ENCODE measurements at places on chromosomes 11 and 22.
A peak's percentile ranks its signal among the peaks of the same experiment; 100 is the strongest.

- DNase-seq, result no peak
Measured at GRCh38 chr11:34308913-34309585, 48.8 kb downstream of the ABTB2 start.

- DNase-seq, result no peak
Measured at GRCh38 chr22:46287873-46288751, 8.6 kb upstream of the GTSE1 start.

DNA sequence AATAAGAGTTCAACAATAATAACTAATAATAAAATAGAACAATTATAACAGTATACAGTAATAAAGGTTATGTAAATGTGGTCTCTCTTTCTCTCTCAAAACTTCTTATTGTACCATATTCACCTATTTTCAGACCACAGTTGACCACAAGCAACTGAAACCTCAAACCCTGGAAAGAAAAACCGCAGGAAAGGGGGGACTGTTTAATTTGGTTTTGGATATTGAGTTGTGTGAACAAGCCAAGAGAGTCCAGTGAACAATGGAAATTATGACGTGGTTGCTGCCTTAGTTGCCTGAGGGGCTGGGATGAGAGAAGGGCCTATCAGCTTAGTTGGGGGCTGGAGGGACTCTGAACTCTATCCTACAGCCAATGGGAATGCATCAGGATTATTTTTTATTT, 178.7 kb upstream of the POU2AF2 start:
- DNase-seq, result no peak

DNA sequence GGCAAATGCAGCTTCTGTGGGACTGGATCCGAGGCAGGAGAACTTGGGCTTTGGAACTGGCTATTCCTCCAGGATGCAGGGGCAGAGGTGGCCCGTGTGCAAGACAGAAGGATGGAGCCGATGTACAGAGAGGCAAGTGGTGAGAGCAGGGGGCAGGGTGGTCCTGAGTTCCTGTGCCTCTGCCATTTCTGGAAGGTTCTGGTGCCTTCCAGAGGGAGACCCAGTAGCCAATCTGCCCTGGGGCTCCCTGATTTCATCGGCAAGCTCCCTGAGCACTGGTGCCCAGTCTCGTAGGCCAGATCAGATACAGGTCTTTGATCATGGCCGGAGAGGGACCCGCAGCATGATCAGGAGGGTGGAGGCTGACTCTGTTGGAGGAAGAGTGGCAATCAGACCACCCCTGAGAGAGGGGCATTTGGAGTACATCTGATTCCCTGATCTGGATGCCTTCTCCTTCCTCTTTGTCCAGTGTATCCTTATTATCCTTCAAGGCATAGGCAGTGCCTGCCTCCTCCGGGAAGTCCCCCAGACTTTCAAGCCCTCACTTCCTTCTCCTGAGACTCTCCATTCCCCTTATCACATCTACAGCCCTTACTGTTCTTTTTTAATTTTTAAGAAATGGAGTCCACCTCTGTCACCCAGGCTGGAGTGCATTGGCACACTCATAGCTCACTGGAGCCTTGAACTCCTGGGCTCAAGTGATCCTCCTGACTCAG, 9.7 kb downstream of the MRGPRD start:
- no peak for DNase-seq

- DNase-seq, result no peak
Measured at GRCh38 chr11:116432301-116432700, 340.5 kb downstream of the BUD13 start.

- DNase-seq, result no peak
Measured at GRCh38 chr11:284105-285020, 4.6 kb upstream of the PGGHG start.

DNA sequence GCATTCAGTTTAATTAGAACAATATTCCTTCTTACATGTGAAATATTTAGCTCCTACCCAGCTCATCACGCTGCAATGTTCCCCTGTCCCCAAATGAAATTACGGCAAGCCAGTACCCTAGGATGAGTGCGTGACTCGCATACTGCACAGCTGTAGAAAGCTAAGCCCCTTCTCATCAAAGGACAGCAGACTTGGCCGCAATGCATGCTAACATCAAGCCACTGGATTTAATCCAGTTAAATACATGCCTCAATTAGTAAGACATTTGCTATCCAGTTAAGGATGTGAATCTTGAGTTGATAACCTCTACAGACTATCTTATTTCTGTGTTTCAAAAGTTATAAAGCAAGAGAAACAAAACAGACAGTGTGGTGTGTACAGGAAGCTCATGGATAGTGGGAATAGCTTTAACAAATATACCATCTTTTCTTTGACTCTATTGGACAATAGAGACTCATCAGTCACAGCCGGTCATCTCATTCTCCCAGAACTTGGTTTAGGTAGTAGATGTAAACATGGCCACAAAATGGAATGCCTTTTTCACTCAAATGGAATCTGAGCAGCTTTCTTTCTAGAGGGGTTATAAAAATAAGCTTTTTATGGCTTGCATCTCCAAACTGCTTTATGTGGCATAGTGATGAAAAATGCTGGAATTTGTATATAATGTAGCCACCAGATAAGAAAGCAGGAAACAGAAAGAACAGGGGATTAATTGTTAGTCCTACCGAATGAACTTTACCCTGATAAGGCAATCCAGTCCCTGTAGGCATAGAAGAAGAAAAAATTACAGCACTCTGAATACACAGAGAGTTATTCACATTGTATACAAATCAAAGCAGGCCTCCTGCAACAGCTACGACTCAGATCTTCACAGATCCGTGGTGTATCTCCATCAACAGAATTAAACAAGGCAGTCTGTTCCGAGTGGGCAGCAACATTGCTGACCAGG, 224.1 kb downstream of the CADM1 start:
- DNase-seq, result no peak

DNA sequence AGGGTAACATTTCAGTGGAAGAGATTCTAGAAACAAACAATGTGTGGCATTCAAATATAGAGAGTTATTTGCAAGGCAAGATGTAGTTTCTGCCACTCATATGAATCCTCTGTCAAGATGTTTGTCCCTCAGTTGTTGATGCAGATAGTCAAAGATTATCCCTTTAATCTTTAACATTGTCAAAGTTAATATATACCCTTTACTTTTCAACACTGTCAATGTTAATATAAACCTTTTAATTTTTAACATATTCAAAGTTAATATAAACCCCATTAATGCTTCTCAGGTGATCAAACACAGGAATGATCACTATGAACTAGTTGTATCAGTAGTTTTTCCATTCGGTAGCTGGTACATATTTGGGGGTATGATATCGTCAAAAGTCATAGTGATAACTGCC, 51.9 kb upstream of the PICALM start:
- no peak for DNase-seq

- no peak for DNase-seq
Measured at GRCh38 chr22:35452810-35453743, 53.1 kb downstream of the MCM5 start.

DNA sequence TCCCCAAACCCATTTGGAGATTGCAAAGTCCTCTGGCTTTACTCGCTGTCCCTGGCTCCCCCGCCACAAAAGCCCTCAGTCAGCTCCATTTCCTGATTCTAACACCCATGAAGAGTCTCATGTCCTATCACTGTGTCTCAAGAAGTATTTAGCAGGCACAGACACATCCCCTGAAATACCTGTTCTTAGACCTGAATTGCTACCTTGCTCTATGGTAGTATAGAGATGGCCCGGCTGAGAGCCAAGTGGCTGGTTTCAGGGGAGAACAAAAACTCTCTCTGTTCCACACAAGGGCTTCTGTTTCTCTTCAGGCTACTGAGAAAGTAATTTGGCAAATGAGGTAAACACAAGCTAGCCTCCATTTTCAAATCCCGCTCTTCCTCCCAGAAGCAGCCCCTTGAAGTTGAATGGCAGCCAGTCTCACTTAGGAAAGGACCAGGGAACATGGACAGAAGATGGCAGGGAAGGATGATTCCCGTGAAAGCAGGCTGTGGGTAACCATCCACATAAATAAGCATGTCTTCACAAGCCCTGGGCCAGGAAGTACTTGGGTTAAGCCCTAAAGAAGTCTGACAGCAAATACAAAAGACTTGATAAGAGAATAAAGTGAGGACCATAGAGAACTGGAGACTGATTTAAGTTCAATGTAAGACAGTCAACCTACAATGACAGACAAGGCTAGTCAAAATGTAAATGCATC, 137.8 kb downstream of the C11orf58 start:
- DNase-seq, result no peak

GRCh38 chr11:57274904-57275498, 38.0 kb upstream of the APLNR start:
- no peak for DNase-seq

GRCh38 chr22:18952022-18952421, 15.9 kb upstream of the PRODH start:
- no peak for DNase-seq

DNA sequence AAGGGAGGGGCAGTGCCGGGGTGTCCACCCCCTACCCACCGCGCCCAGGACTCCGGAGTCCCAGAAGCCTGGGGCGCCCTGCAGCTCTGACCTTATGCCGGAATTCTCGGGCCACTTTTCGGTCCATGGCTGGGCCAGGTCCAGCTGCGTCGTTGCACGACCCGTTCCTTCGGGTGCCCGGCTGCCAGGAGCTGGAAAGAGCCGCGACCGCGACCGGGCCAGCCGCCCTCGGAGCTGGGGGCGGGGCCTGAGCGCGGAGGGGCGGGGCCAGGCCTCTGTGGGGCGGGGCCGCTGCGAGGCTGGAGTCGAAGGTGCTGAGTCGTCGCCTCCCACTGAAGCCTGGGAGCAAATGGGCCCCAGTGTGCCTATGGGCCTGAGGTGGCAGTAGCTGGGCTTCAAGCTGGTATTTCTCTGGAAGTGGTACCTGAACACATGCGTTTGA, at the start of gene USH1C:
Gene USH1C (minus strand): TSS at position 236 of the 442 bp plus-strand sequence. CDS start 109 bp downstream, at position 127.
- DNase-seq, result no peak

GRCh38 chr11:112459001-112459400, 198.3 kb upstream of the PLET1 start:
- no peak for DNase-seq

DNA sequence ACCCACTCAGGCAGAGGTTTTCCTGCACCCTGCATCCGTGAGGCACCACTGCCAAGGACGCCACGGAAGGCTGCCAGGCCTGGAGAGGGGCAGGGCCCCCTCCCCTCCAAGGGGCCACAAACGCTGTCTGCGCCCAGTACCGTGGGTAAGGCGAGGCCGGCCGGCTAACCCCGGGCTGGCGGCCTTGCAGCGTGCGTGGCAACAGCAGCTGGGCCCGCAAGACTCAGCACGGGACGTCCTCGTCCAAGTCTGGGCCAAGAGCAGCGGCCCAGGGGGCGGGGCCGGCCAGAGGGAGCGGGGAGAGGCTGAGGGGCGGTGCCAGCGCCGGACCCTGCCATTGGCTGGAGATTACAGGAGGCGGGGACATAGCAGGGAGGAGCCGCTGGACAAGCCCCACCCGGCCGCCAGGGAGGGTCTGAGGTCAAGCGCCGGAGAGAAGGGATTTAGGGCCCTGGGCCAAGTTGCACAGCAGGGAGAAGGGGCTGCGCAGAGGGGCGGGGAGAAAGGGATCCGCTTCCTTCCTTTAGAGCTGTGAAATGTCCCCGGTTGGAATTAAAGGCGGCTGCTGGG, 16.0 kb downstream of the SLC43A1 start:
- DNase-seq, result peak; percentile 64

- no peak for DNase-seq
Measured at GRCh38 chr11:31656051-31656450, 146.5 kb downstream of the ELP4 start.

DNA sequence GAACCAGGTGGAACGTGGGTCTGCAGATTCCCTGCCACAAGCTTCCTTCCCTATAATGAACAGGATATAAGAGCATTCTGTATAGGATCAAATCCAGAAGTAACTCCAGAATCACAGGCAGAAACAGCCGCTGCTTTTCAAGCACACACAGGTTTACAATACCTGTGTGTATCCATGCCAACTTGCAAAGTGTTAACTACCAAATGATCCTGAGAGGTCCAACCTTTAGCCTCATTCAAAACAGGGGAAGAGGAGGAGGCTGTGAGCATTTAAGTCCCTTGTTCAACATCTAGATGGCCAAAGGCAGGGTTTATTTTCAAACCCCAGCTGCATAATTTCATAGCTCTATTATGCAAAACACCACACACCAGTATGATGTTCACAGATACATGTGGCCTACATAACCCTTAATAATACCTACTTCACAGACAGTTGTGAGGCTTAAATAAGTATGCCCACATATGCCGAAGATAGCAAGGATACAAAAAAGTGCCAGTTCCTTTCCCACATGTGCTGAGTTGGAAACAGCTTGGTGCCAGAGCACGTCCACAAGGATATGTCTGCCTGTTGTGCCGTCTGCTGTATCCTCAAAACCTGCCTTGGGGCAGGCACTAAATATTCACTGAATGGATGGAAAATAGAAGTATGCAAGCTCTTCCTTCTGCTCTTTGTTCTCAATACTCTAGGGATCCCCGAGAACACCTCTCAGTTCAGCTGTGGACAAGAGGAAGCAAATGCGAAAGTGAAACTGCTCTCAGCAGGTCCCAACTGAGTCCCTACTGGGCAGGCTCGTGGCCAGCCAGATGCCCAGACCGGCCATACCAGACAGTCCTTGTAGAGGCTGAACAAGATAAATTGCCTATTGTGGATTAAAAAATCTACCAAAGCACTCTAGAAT, 66.8 kb downstream of the LARGE1 start:
- peak; percentile 20 for DNase-seq

GRCh38 chr11:118917481-118918127, 8.1 kb downstream of the BCL9L start:
- no peak for DNase-seq

DNA sequence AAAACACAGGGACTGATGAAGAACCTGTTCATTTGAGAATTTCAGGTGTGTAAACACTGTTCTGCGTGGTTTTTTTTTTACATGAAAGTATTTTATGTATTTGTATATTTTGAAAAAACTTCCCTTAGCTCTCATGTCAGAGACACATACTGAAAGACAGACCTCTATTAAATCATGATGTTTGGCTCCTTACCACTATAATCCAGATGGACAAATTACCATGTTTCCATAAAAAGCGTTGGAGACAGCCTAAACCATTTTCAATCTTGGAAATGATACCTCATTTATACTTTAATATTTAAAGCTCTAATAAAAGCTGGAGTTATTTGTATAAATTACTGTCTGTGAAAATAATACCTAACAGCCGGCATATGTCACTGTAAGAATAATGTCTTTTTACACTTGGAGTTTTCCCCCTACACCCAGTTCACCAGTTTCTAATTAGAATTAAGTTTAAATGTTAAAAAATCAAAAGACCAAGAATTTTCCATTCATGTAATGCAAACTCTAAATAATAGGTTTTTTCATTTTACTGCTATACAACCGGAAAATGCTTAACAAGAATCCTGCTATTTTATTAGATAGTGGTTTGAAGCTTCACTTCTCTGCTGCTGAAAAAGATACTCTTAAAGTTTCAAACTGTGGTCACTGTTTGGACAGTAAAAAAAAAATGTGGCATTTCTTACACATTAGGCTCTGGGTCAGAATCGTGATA, 30.8 kb downstream of the APLP2 start:
- no peak for DNase-seq

- no peak for DNase-seq
Measured at GRCh38 chr11:4202749-4203148, 108.2 kb downstream of the RRM1 start.

- DNase-seq, result no peak
Measured at GRCh38 chr11:94731880-94732601, 36.1 kb upstream of the AMOTL1 start.
